NCI-H1417 treated with DMSO at 0.1 percent for 48 hours (cell line): ENCODE measurements at places on chromosomes 5 and 9.

DNA sequence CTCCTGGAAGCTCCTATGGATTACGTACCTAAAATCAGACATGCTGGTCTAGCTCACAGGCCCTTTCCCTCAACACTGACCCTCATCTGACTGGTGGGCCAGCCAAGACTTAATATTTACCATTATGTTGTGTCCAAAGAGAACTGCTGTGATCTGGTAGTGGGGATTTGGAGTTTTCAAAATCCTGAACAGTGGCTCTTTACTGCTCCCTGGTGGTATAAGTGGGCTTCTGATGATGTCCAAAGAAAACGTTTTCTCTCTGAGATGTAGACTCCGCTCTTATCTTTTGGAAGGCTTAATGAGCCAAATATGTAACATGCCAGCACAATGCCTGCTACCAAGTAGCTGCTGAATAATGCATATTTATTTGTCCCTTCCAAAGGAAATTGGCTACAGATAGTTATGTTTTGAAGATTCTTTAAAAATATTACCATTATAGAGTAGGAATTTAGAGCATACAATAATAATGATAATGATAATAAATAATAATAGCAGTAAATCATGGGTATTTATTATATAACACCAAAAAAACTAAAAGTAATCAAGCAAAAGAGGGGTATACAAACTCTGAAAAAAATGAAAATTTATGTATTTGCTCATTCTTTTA, 406.6 kb upstream of the TNC start:
- DNase-seq: no peak

- no peak for DNase-seq
Measured at GRCh38 chr5:285991-286557, 14.6 kb downstream of the PDCD6 start.

GRCh38 chr5:55594671-55595070, 59.9 kb upstream of the PLPP1 start:
- no peak for DNase-seq

- DNase-seq: no peak
Measured at GRCh38 chr5:45507178-45507577, 189.0 kb downstream of the HCN1 start.

GRCh38 chr9:91182429-91183225, 179.1 kb downstream of the AUH start:
- DNase-seq: no peak

DNA sequence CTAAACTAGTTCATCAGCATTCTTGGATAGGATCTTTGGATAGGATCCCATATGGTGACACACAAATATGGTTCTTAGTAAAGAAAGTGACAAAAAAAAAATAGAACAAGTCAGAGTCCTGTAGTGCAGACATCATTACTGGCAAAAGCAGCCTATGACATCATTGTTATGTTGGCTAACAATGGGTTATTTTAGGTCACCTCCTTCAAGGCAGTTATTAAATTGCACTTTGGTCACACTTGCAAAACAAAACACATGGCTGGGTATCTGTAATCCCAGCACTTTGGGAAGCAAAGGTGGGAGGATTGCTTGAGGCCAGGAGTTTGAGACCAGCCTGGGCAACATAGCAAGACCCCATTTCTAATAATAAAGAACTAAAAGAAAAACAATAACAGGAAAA, 185.9 kb downstream of the KIAA0825 start:
- no peak for DNase-seq

GRCh38 chr5:151717416-151717815, 30.7 kb upstream of the SPARC start:
- DNase-seq: no peak

- DNase-seq: no peak
Measured at GRCh38 chr9:137953683-137954438, 76.3 kb downstream of the CACNA1B start.

- no peak for DNase-seq
Measured at GRCh38 chr9:130583271-130583670, 3.9 kb downstream of the FUBP3 start.

DNA sequence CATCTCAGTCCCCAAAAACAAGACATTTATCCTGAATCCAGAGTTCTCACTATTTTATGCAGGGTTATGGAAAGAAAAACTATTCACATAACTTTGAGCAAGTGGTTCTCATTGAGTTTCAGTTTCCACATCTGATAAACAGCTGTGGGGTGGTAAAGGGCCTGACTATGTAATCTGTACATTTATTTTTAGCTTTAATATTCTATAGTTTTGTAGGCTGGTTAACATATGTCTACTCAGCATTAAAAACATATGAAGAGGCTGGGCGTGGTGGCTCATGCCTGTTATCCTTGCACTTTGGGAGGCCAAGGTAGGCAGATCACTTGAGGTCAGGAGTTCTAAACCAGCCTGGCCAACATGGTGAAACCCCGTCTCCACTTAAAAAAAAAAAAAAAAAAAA, 301.5 kb upstream of the CCNG1 start:
- DNase-seq: no peak

DNA sequence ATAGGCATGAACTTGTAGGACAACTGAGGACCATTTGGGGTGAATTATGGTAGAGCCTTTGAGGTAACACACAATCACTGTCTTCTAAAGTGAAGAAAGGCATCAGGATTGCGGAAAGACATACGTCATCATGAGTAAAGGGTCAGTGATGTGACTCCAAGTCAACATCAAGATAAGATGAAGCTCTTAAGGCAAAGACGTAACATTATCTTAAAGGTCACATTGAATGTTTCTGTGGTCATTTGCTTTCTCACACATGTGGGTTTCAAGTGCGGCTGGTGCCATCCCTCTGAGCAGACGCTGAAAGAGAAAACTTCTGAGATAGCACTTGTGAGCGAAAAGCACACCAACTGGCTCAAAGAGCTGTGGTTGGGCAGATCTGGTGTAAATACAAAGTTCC, 63.3 kb upstream of the GRAMD2B start:
- no peak for DNase-seq

DNA sequence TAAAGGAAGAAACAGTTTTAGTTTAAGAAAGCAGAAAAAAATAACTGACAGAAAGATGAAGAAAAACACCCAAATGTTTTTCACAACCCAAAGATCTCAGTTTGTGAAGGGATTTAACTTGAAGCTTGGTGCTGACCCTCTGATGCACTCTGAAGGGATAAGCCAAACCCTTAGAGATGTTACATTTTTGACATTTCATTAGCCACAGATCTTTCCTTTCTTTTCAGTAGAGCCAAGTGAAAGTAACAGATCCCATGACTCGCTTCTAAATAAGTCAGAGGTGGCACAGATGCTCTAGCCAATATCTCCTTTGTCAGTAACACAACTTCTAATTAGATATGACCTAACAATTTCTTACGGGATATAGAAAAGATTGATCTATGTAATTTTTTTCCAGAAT, 394.5 kb upstream of the EDIL3 start:
- no peak for DNase-seq

GRCh38 chr5:103490030-103490739, 72.4 kb downstream of the NUDT12 start:
- no peak for DNase-seq

DNA sequence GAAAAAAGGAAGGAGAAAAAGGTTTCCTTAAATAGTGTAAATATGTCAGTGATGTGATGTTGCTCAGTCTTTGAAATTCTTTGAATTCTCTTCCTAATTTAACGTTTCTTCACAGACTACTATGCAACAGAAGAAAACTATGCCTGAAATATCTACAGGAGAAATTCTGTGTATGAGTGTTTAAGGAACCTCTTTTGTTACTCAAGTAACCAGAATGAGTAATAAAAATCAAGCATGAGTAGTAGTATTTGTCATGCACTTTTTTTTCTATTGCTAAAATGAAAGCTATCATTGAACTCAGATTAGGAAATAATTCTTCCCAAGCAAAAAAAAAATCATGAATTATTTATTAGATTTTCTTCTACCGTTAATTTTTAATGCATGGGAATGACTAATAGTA, 20.3 kb upstream of the THG1L start:
- no peak for DNase-seq

- no peak for DNase-seq
Measured at GRCh38 chr5:174398171-174398570, 326.2 kb upstream of the MSX2 start.

DNA sequence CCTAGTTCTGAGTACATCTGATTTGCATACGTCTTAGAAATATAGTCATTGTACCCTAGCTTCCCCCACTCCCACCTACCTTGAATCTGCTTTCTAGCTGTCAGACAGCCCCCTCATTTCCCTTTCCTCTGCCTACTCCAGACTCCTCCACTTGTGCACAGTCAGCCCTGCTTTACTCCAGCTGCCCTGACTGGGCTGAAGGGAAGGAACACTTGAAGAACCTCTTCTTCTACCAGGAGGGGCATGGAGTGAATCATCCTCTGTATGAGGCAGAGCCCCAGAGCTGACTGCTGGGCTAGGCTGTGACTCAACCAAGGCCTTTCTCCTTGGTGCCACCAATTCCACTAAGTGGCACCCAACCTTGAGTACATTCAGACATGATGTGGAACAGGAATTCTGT, 18.1 kb upstream of the ZFR start:
- no peak for DNase-seq

- DNase-seq: no peak
Measured at GRCh38 chr9:136206602-136207275, 1.8 kb upstream of the LHX3 start.

GRCh38 chr9:133163504-133164172, at the start of gene GBGT1:
GBGT1 (minus strand) TSS chr9:133163914; CDS start chr9:133162412, 1,502 bp downstream.
- no peak for DNase-seq

- DNase-seq: no peak
Measured at GRCh38 chr5:132176987-132177386, 50.7 kb downstream of the P4HA2 start.

DNA sequence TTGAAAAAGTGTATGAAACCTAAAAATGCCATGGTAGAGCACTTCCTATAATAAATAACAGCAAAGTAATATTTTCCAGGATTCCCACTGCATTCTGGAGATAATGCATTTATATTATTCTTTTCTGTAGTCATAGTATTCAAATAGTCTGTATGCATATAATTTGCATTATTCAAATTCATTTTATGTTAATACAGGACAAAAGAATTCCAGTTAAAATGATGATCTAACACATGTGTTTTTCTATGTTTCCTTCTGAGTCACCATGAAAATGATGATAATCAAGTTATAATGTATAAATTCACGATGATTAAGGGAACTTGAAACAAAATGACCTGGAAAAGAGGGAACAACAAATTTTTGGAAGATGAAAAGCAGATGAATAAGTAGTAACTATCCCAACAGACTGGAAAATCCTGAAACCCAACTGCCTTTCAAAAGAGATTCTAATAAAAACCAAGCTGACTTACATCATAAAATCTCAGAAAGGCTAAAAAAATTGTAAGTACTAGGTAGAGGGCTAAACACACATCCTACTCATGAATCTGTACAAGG, 358.6 kb upstream of the PAPPA start:
- DNase-seq: no peak

DNA sequence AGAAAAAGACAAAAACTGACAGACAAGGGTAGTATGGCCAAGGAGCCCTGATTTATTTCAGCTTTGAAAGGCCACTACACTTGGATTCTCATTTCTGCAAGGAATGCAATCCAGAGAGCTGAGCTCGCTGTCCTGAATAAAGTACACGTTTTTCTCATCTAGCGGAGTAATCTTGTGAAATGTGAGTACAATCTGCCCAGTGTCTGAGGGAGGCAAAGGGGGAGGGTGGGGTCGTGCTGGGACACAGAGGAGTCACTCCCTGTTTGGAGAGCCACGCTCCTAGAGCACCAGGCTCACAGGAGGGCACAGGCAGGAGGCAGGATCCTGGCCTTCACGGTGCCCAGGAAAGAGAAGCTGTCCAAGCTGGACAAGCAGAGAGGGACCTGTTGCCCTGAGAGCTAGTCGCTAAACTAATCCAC, 51.0 kb upstream of the IFNK start:
- no peak for DNase-seq

- no peak for DNase-seq
Measured at GRCh38 chr5:45334939-45335338, 361.2 kb downstream of the HCN1 start.
